A549 treated with CpdA at 1 μM for 4 hours (cell line): ENCODE measurements at places on chromosomes 16 and 17. TPM values are rescaled to one million over a fixed set of nuclear protein-coding genes. Genes with fewer than 3 reads are reported as not detected.

The PRR35 gene
- total RNA-seq, result 0.08 to 0.20 TPM (median 0.09 TPM) in 3 of 5 replicates, not detected in the others

The TSNAXIP1 gene
- total RNA-seq, result 0.35 to 0.83 TPM (median 0.43 TPM) in 5 replicates

The TPSG1 gene
- total RNA-seq, result 0.08 to 0.16 TPM in 2 of 5 replicates, not detected in the others

The SLC5A10 gene
- 0.09 to 0.22 TPM (median 0.17 TPM) in 5 replicates for total RNA-seq

The CCL1 gene
- total RNA-seq, result not detected in 5 replicates

The RGS11 gene
- 3.7 to 5.5 TPM (median 4.1 TPM) in 5 replicates for total RNA-seq

The PDIA2 gene
- 0.23 to 0.89 TPM (median 0.57 TPM) in 4 of 5 replicates, not detected in the other for total RNA-seq

The MPV17L gene
- total RNA-seq, result 3.0 to 6.4 TPM (median 4.6 TPM) in 5 replicates
